ENCODE measurements at places on chromosomes 6 and 20. TPM values are rescaled to one million over a fixed set of nuclear protein-coding genes. Genes with fewer than 3 reads are reported as not detected.

MAS1L gene
- not detected for polyA plus RNA-seq

RPS6KA2 gene
- polyA plus RNA-seq: 102 TPM

BMP7 gene
- polyA plus RNA-seq: 1.1 TPM

RIMS4 gene
- polyA plus RNA-seq: 0.49 TPM

TRIM40 gene
- polyA plus RNA-seq: 0.08 TPM

BFSP1 gene
- 1.9 TPM for polyA plus RNA-seq

RGS19 gene
- 19.5 TPM for polyA plus RNA-seq

TRIM15 gene
- polyA plus RNA-seq: 0.01 TPM

SLC26A8 gene
- 0.20 TPM for polyA plus RNA-seq

MATN4 gene
- 0.24 TPM for polyA plus RNA-seq

PMEPA1 gene
- 10.7 TPM for polyA plus RNA-seq

SLC17A3 gene
- polyA plus RNA-seq: not detected

CALHM6 gene
- polyA plus RNA-seq: 20.8 TPM

IL17F gene
- polyA plus RNA-seq: not detected

- no peak for DNase-seq
Observed at GRCh38 chr6:15378272-15378671, 132.4 kb downstream of the JARID2 start.

- DNase-seq: peak; percentile 25
Observed at GRCh38 chr6:94254689-94255088, 835.3 kb upstream of the EPHA7 start.

GRCh38 chr6:140857739-140858380, 1274.9 kb upstream of the GJE1 start:
- DNase-seq: peak; percentile 61

DNA sequence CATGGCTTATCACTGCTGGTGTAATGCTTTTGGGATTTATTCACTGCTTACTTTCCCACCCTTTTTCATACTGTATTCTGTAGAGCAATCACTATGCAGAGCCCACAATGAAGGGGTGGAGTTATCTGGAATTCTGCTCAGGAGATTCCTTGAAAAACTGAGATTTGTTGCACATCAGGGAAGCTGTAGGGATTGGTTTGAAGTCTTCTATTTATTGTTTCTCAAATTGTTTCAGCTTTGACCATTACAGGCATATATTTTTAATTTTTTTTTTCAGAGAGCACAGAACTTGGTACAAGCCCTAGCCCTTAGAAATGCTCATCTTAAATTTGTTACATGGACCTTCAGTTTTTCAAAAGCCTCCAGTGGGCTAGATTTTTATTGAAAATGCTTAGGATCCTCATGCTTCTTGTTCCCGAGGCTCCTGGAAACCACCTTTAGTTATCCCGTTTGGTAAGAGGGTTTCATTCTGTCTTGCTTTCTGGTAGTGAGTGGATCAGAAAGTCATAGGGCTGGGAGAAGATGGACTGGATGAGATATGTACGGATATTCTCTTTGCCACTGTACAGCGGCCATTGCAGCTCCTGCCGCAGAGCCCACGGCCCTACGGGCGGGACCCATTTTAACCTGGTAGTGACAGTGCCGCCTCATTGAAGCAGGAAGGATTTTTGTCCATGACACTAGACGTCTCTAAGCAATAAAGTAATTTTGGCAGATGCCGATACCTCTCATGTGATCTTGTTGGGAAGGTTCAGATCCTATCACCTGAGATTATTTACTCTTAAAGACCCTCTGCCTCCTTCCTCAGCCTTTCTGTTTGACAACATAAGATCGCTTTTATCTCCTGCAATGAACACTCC, 45.3 kb upstream of the ZNF184 start:
- DNase-seq: no peak

GRCh38 chr6:145015739-145016558, 719.4 kb downstream of the EPM2A start:
- no peak for DNase-seq

GRCh38 chr6:31005249-31006020, 4.8 kb upstream of the MUC22 start:
- peak; percentile 41 for DNase-seq

GRCh38 chr6:37479266-37479854, 20.3 kb downstream of the CCDC167 start:
- no peak for DNase-seq

DNA sequence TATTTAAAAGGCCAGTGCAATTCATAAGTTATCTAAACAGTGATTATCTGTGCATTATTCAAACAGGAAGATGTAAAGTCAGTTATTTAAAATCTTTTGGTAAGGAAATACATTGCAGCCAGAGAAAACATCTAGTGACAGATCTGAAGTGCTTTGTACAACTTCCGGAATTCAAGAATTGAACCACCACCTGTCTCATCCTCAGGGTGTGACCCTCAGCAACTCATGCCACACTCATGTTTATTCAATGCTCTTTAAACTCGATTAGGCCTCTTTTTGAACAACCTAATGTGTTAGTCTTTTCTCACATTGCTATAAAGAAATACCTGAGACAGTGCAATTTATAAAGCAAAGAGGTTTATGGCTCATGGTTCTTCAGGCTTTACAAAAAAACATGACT, 62.6 kb upstream of the GGTLC1 start:
- no peak for DNase-seq

DNA sequence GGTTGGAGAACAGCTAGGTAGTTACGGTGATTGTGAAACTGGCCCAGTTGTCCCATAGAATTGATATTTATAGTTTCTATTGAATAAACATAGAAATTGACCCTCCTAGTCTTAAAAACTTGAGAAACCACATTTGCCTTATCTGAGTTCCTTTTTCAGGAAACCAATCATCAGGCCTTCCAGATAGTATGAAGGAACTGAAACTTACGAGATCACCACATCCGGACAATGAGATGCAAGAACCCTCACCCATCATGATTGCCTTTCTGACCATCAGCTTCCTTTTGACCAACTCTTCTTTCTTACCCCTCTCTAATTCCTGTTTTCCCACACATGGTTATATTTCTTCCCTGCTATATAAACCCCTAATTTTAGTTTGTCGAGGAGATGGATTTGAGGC, 21.8 kb downstream of the SLC35F1 start:
- DNase-seq: no peak

- DNase-seq: peak; percentile 67
Observed at GRCh38 chr6:21597801-21598673, 4.5 kb downstream of the SOX4 start.

GRCh38 chr20:62703853-62704228, 4.8 kb upstream of the NTSR1 start:
- DNase-seq: no peak

GRCh38 chr6:144338951-144339700, 54.0 kb downstream of the UTRN start:
- DNase-seq: no peak

GRCh38 chr6:23308166-23308565, 738.8 kb downstream of the HDGFL1 start:
- no peak for DNase-seq

DNA sequence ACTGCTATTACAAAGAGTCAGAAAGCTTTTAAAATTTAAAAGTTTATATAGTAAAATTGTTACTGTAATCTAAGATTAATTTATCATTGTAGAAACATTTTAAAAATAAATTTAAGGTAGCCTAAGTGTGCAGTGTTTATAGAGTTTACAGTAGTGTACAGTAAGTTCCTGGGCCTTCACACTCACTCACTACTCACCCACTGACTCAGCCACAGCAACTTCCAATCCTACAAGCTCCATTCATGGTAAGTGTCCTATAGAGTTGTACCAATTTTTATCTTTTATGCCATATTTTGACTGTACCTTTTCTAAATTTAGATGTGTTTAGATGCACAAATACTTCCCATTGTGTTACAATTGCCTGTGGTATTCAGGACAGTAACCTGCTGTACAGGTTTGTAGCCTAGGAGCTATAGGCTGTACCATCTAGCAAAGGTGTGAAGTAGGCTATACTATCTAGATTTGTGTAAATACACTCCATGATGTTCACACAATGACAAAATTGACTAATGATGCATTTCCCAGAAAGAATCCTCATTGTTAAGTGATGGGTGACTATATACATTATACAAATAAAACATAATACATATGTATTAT, 10.2 kb upstream of the TMEM170B start:
- DNase-seq: no peak

DNA sequence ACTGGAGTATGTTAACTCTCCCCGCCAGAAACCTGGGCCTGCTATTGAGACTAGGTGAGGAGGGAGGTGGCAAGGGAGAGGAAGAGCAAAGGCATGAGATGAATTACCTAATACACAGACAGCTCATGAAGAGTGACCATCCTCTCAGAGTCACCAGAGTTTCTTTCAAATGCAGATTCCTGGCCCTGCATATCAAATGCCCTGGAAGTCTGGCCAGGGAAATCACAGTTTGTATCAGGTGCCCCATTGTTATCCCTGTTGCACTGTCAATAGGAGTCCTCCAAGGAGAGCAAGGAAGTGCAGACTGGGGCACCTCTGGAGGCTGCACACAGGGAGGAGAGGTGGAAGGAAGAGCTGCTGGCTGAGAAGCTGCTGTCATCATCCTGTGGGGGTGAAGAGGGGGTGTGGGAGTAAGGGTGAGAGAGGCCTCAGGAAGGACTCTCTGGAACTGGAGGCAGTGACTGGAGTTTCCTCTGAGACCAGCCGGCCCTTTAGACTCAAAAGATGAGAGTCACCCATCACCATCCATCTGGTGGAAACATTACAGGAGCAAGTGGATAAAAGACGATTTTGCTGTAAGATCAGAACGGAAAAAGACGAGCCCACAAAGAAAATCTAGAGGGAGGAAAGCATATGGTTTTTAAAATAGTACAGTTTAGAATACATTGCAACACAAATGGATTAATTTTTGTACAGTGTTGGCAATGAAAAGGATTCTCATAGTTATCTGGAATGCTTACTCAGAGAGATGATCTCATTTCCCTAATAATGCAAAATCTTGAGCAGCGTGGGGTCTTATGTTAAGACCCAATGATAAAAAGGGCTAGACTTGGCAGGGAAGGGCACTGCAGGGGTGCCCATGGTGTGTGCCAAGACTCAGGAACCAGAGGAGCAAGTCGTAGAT, 268.1 kb downstream of the UST start:
- peak; percentile 76 for DNase-seq

DNA sequence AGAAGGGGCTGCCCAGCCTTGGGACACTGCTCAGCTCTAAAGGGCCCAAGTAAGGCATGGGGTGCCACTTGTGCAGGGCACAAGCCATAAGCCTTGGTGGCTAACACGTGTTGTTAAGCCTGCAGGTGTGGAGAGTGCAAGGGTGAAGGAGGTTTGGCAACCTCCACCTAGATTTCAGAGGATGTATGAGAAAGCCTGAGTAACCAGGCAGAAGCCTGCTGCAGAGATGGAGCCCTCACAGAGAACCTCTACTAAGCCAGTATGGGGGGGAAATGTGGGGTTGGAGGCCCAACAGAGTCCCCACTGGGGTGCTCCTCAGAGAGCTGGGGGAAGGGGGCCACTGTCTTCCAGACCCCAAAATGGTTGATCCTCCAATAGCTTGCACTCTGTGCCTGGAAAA, 32.6 kb downstream of the SERINC1 start:
- DNase-seq: no peak

DNA sequence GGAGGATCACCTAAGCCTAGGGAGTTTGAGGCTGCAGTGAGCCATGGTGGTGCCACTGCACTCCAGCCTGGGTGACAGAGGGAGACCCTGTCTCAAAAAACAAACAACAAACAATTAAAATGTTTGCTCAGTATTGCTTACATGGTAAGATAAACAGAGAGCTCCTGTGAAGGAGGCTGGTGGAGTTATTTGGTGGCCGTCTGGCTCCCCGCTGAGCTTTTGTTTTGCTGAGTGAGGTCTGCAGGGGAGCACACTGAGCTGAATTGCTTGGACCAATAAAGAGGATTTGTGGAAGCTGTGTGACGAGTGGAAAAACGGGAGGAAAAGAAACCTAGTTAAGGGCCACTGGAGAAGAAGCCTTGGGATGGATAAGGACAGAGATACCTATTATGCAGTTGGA, 41.1 kb upstream of the BMP6 start:
- DNase-seq: no peak

DNA sequence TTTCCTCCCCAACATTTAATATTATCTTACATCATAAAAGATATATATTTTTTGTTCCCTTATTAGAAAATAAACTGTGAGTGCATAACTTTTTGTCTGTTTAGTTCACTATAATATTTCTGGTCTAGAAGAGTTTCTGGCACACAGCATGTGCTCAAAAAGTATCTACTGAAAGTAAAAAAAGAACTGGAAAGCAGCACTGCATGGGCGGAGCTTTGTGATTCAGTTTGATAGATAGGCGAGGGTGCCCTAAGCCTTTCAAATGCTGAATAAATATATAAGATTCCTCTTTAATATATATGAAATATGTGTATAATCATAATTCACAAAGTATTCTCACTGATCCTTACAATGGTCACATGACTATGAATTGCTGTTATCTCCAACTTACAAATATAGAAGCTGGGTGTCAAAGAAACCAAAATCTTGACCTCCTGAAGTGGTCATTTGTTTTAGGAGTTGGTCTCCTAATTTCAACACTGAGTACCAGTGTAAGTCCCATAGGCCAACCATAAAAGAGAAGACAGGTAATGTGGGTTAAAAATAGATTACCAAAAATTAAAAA, 50.8 kb downstream of the OR2B2 start:
- DNase-seq: no peak

GRCh38 chr20:17504066-17504897, 26.9 kb downstream of the BFSP1 start:
- DNase-seq: no peak

DNA sequence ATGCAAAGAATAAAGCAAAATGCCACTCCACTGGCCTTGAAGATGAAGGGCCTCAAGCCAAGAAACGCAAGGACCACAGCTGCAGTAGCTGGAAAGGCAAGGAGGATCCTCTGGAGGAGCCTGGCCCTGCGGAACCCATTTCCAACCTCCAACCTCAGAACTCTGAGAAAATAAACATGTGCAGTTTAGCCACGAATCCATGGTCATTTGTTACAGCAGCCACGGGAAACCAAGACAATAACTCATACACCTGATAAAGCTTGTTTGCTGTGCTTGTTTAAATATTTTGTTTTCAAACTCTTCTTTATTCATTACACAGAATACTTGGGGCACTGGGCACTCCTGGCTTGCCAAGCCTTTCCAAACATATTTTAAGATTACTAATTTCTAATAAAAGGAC, 10.4 kb downstream of the SERPINB6 start:
- DNase-seq: no peak

DNA sequence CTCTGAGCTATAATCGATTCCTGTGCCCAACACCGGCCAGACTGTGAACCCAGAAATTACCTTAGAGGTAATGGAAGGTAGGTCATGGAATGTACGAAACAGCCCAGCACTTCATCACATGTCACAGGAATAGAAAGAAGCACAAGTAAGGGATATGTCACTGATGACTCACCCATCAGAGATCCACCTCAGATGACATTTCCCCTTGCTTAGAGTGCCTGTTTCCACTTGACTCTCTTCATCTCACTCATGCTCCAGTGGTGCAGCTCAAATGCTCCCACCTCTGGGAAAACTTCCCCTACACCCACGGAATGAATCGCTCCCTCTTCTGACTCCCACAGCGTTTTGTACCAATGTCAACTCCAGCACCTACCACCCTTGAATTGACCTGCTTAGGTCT, 381.6 kb upstream of the CNR1 start:
- no peak for DNase-seq

DNA sequence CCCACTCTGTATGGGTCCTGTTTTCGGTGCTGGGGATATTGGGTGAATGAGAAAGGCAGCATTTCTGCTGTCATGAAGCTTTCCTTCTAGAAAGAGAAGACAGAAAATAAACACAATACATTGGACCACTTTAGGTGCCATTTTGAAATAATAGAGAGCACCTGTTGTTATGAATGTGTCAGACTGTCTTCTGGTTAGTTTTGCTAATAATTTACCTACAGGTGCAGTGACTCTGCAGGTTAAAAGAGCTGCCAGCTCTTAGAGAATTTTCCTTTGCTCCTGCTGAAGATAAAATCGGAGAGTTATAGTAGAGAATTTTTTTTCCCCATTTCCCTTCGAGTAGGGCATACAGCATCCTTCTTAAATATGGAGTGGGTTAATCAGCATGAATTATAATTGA, 21.9 kb upstream of the GCLC start:
- DNase-seq: no peak

All from lung (tissue), 17 donors.